ENCODE measurements at places on chromosomes 16 and 17.

GRCh38 chr17:9427465-9428315 is 147.9 kb downstream of the STX8 start:
- DNase-seq, result no peak

GRCh38 chr17:297758-298157 is 54.8 kb downstream of the RPH3AL start:
- DNase-seq, result no peak

DNA sequence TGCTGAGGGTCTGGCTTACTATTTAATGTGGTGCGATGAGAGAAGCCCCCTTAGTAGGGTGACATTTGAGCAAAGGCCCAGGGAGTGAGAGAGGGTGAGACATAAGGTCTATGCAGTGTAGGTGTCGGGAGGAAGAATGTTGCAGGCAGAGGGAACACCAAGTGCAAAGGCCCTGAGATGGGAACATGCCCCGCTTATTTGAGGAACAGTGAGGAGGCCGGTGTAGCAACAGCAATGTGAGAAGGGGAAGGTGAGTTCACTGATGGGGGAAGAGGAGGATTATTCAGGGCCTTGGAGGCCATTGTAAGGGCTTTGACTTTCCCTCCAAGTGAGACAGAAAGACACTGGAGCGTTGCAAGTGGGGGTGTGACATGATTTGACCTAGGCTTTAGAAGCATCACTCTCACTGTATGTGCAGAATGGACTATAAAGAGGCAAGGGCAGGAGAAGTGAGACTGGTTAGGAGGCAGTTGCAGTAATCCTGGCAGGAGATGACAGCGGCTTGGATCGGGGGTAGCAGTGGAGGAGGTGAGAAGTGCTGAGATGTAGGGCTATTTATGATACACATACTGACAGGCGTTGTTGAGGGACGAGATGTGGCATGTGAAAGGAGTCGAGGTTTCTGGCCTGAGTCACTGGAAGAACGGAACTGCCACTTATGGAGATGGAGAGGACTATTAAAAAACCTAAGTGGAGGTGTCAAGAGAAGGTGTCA is 145.3 kb downstream of the SPECC1 start:
- DNase-seq, result peak; percentile 16

DNA sequence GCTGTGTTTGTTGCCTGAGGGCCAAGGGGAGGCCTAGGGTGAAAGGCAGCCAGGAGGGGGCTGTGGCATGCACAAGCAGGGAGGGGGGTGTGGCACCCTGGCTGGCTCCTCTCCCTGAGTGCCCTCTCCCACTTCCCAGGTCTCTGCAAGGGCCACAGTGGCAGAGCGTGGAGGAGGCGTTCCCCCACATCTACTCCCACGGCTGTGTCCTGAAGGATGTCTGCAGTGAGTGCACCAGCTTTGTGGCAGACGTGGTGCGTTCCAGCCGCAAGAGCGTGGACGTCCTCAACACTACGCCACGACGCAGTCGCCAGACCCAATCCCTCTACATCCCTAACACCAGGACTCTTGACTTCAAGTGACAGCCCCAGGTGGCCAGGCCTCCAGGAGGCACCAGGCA is 3.5 kb upstream of the TCF25 start:
- no peak for DNase-seq

DNA sequence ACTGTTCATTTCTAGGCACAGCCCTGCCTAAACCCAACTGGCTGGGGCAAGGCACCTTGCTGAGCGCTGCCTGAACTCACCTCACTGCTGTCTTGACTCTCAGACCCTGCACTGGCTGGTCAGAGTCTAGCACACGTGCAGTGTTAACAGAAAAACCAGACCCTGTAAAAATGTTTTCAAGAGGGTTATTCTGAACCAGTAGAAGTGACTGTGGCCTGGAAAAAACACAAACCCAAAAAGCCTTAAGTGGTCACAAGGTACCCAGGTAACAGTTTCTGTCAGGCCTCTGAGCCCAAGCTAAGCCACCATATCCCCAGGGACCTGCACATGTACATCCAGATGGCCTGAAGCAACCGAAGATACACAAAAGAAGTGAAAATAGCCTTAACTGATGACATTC is 6.1 kb upstream of the EIF4A3 start:
- no peak for DNase-seq

- no peak for DNase-seq
Measured at GRCh38 chr16:75197522-75198134, 9.3 kb downstream of the CTRB2 start.

- DNase-seq, result peak; percentile 66
Measured at GRCh38 chr17:35536664-35537171, 760 bp downstream of the SLFN12L start.

DNA sequence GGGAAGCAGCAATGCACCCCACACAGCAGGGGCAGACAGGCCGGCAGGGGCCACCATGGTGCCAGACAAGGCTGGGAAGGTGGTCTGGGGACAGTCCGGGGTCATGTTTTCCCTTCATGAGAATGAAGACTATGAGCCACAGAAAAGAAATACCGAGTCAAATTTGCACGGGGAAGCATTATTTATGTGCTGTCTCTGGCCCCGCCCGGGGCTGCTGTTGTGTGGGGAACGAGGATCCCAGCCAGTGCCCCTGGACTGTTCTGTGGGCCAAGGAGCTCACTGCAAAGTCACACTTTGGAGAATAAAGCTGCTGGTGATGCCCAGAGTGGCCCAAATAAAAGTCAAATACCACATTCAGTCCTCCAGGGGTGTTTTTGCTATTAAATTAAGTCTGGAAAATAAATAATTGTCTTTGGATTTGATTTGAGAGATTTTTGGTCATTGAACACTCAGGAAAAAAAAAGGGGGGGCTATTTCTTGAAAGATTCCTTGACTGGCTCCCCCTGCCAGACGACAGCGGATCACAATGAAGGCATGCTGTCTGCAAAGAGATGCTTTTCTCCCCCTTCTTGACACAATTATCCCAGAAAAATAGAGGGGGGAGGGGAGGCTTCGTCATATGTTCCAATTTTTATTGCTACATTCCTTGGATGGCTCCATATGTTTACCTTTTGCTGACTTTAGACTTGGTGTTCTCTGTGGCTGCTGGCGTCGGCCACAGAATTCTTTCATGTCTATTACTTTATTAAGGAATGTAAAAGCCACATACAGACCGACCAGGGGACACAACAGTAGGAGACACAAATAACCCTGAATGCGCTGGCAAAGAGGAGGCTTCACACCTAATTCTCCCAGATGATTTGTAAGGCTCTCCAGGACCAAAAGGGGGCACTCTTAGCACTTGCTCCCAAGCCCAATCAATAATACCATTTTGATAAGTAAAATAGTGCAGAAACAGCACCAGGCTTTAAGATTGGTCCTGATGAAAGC is 27.1 kb upstream of the ANKFN1 start:
- peak; percentile 30 for DNase-seq

- DNase-seq, result no peak
Measured at GRCh38 chr17:12928736-12929135, 89.1 kb downstream of the ELAC2 start.

GRCh38 chr17:81388612-81389367 is 6.5 kb upstream of the BAHCC1 start:
- DNase-seq, result no peak

GRCh38 chr17:35560703-35561102 is at the start of gene SLFN14:
Gene SLFN14 (minus strand): TSS chr17:35560819. CDS start chr17:35558062, 2,757 bp downstream.
- DNase-seq, result no peak

- no peak for DNase-seq
Measured at GRCh38 chr16:12896562-12896961, 4.8 kb upstream of the SHISA9 start.

- DNase-seq, result no peak
Measured at GRCh38 chr17:51052235-51052634, 68.4 kb downstream of the SPAG9 start.

- no peak for DNase-seq
Measured at GRCh38 chr17:67124450-67125148, 80.2 kb downstream of the CACNG1 start.

DNA sequence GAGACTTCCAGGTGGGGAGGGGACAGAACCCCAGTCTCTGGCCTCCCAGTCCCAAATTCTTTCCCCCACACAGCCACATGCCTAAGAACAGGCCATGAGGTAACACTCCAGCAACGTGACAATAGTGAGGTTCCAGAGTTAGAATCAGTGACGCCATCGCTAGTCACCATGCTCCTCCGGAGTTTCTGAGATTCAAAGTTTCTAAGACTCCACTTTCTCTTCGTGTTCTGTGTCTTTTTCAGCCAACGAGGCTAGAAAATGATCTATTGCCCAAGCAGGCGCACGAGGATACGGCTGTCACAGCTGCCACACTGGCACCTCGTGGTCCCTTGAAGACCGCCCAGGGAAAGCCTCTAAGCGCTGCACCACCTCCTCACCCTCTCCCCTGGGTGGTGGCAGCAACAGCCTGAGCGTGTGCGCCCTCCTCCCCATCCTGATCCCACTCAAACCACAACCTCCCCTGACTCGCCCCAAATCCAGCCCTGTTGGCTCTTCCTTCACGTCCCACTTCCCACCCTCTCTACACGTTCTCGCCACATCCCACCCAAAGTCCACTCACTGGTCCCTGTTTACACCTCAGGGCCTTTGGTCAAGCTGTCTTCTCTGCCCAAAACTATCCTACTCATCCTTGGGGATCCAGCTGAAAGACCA is 1.0 kb downstream of the MCRIP1 start:
- peak; percentile 66 for DNase-seq

GRCh38 chr17:42561897-42562387 is at the start of gene COASY:
Gene COASY (plus strand): TSS chr17:42562148. CDS start chr17:42562623, 475 bp downstream.
- peak; percentile 96 for DNase-seq

DNA sequence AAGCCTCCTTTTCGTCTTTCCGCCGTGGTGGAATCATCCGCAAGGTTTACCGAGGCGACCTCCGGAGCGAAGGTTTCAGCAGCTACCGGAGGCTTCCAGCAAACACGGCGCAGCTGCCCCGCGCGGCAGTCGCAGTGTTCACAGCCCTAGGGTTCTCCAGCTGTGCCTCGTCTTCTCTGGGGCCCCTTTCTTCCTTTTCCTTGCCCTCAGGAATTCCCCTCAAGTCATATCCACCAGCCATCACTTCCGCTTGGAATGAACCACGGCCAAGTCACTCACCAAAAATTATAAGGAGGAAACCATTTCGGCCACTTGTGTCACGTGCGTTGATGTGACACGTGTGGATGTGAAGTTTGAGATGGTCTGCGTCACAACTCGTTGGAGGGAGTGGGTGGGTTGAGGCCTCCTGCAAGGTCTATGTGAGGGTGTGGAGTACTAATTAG is 636 bp upstream of the ERN1 start:
- peak; percentile 84 for DNase-seq

GRCh38 chr17:19897903-19898302 is 30.2 kb upstream of the ULK2 start:
- DNase-seq, result no peak

- DNase-seq, result no peak
Measured at GRCh38 chr17:19720631-19721426, 4.4 kb upstream of the SLC47A2 start.

GRCh38 chr17:75289832-75290337 is 652 bp upstream of the SLC25A19 start:
- peak; percentile 91 for DNase-seq

DNA sequence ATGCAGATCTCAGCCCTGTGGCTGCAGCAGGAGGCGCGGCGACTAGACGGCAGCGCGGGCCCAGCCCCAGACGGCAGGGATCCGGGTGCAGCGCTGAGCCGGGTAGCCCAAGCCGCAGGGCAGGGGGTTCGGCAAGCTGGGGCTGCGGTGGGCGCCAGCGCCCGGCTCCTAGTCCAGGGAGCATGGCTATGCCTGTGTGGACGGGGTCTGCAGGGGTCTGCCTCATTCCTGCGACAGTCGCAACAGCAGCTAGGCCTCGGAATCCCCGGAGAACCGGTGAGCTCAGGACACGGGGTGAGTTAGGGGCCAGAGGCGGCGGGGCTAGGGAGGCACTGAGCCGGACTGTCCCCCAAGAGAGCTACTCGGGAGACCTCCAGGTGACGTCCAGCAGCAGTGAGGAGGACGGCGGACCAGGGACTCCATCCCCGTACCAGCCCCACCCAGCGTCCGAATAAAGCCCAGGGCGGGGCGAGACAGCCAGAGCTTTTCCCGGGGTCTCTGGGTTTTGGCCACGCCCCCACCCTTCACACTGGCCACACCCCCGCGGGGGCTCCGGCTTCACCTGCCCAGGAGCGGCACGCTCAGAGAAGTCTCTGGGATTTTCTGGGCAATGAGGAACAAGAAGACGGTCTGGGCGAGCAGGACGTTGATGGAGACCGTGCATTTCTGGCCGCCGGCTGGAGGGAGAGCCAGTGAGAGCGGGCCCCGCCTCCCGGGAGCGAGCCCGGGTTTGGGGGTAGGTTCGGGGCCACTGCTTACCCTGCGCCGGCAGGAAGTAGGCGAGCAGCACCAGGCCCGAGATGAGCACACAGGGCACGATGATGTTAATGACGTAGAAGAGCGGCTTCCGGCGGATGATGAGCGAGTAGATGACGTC is 1.1 kb downstream of the C17orf107 start:
- DNase-seq, result peak; percentile 54

GRCh38 chr17:16585796-16586195 is 16.8 kb upstream of the ZNF287 start:
- no peak for DNase-seq

DNA sequence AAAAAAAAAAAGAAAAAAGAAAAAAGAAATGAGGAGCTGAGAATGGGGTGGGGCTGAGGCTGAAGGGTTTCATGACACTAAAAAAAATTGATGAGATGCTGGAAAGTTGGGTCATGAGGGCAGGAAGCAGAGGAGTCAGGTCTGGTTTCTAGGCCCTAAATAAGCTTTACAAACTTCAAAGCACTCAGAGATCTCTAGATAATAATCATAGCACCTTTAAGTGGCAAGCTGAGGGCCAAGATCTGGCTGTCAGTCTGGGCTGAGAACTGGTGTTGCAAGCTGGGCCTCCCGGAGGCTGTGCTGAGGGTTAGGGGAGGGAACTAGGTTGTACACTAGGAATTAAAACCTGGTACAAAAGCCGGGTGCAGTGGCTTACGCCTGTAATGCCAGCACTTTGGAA is 6.4 kb downstream of the ZNF764 start:
- DNase-seq, result peak; percentile 74

- DNase-seq, result no peak
Measured at GRCh38 chr16:30974348-30974747, 10.7 kb upstream of the HSD3B7 start.

GRCh38 chr16:14132696-14133048 is 61.6 kb downstream of the MRTFB start:
- DNase-seq, result no peak

DNA sequence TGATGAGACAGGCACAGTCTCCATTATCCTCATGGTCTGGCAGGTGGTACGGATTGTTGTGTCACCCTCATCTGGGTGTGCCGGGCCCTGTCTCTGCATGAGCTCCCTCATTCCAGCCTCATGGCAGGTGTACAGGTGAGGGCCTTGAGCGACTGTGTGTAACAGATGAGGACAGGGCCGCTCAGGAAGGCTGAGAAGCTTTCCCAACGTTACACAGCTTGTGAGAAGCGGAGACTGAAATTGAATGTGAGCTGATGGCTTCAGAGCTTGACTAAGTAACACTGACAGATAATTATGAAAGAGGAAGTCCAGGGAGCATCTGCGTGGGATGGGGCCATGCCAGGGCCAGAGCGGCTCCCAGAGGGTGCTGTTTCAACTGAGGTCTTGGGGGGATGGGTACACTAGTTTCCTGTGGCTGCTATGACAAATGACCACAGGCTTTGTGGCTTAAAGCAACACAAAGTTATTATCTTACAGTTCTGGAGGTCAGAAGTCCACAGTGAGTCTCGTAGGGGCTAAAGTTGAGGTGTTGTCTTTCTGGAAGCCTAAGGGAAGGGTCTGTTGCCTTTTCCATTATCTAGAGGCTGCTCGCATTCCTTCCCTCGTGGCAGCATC is 36.7 kb downstream of the CMIP start:
- no peak for DNase-seq

- no peak for DNase-seq
Measured at GRCh38 chr16:64654178-64654577, 467.7 kb downstream of the CDH11 start.

GRCh38 chr17:47204722-47205418 is 4.3 kb upstream of the MYL4 start:
- DNase-seq, result peak; percentile 38

Measured in activated naive CD4-positive, alpha-beta T cell treated with anti-CD3 and anti-CD28 coated beads for 36 hours (primary cell).